ENCODE measurements at places on chromosomes 13 and 19.
A peak's percentile ranks its signal among the peaks of the same experiment; 100 is the strongest.

DNA sequence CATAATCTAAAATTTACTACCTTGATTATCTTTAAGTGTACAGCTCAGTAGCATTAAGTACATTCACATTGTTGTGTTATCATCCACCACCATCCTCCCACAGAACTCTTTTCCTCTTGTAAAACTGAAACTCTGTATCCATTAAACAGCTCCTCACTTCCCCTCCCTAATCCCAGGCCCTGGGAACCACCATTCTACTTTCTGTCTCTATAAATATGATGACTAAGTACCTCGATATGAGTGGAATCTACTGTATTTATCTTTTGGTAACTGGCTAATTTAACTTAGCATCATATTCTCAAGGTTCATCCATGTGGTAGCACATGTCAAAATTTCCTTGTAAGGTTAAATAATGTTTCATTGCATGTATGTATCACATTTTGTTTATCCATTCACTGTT is 49.0 kb upstream of the POMP start:
- peak; percentile 38 for DNase-seq

- no peak for DNase-seq
These were observed 10.5 kb downstream of the XRCC1 start for GRCh38 chr19:43564800-43565199.

DNA sequence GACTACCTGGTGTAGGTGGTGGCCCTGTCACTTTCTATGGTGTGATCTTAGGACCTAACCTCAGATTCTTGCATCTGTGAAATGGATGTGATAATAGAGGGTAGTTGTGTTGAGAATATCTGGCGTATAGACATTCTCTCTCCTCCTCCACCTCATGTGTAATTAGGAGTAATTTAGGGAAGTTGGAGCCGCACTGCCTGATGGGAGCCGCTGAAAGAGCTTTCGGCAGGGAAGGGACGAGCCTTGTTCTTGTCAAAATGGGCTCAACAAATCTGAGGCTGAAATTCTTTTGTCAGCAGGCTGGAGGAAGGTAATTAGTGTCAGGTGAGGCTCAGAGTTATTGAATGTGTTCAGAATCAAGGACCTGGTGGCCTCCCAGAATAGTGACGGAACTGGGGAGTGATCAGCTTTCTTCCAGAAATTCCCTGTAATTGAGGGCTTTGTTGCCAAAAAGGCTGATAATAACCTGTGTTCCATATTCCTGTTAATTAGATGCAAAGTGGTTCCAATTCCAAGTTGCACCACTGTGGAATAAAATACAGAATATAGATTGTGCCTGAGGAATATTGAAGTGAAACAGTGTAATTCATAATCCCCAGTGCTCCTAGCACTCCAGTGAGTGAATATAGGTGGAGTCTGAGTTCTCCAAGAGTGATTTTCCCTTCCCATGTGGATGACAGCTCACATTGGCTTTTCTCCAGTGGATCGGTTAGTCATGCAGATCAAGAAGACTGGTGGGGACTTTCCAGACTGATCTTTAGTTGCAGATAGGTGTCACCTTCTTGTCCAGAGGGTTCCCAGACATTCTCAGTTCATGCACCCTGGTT is 47.5 kb downstream of the SPATA13 start:
- peak; percentile 69 for DNase-seq

GRCh38 chr19:28242317-28242927 is 970.5 kb downstream of the UQCRFS1 start:
- DNase-seq: no peak

DNA sequence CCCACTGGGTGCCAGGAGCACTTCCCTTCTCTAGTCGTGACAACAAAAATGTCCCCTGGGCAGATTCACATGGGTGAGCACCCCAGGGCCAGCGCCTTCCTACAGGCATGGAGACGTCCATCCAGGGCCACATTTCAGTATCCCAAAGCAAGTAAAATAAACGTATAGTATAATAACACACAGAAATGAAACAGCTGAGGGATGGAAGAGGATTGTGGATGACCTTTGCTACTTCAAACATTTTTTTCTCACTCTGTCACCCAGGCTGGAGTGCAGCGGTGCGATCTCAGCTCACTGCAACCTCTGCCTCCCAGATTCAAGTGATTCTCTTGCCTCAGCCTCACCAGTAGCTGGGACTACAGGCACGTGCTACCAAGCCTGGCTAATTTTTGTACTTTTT is 28.2 kb downstream of the CILP2 start:
- DNase-seq: peak; percentile 41
